Right renal pelvis (tissue), 4 donors: ENCODE measurements at places on chromosomes 5 and 9. TPM values are rescaled to one million over a fixed set of nuclear protein-coding genes. Genes with fewer than 3 reads are reported as not detected.
A peak's percentile ranks its signal among the peaks of the same experiment; 100 is the strongest.

FSTL4 gene
- polyA plus RNA-seq: 0.86 TPM

DNA sequence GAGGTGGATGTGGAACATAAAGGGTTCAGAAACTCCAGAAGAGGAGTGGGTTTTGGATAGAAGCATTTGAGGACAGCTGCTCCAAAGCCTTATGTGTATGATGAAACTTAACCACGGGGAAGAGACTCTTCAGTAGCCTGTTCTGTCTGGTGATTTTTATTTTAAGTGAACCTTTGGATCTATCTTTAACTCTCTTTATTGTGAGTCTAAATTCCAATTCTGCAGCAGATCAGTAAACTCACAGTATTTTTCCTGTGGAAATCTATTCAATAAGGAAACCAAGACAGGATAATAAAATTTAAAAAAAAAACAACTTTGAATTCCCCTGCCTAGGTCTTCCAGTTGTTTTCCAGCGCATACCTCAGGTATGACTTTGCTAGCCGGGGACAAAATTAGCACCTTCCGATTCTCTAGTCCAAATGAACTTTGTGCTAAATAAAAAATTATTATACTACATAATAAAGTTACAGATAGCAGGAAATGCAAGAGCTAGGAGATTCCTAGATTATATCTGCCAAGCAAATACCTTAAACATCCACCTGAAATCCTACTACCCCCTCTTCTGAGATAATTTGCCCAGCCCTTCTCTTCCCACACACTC, 101.9 kb downstream of the NLN start:
- DNase-seq: no peak

GRCh38 chr5:132489051-132489770, 1.4 kb downstream of the IRF1 start:
- DNase-seq: no peak

- DNase-seq: no peak
These were observed 106.1 kb upstream of the CPEB4 start for GRCh38 chr5:173781816-173782670.

RARS1 gene
- 81.7 TPM for polyA plus RNA-seq

DNA sequence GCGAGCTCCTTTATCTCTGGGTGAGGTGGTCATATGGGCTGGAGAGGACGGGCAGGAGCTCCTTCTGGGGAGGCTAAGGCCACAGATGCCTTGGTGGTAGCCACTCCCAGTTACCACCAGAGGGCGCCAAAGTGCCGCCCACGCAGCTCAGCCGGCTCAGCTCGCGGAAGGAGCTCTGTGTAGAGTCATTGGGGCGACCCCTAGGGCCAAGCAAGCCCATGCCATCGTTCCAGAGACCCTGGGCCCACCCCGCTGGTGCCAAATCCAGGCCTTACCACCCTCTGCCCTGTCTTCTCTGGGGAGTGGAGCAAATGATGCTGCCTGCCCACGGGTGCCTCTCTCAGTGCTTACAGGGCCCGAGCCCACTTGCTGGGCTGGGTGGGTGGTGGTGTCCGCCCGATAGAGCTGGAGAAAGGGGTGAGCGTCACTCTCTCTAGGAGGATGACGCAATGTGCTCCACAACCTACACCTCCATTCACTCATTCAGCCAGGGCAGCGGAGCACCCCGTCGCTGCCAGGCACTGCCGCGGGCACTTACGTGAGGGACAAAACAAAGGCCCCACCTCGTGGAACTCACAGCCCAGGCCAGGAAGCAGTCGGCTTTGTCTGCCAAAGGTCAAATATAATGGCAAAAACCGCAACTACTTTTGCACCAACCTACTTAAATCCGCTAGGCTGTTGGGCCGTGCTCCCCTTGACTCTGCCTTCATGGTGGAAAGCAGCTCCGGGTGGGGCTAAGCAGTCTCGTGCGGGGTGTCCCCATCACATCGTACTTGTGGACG, 13.8 kb downstream of the TSPAN17 start:
- DNase-seq: peak; percentile 58
